ENCODE measurements at places on chromosomes 2 and 18.

DNA sequence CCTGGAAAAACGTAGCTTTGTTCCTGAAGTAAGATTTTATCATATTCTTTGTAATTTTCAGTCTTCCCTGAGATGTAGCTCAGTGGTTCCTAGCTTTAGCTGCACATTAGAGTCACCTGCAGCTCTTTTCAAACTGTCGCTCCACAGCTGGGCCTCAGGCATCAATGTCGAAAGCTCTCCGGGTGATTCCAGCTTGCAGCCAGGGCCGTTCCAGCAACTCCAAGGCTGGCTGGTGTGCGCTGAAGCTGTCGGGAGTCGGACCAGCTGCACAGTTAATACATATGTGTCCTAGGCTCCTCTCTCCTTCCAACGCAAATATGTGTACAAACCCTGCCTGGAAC, 609 bp upstream of the ZNF2 start:
- no peak for DNase-seq

DNA sequence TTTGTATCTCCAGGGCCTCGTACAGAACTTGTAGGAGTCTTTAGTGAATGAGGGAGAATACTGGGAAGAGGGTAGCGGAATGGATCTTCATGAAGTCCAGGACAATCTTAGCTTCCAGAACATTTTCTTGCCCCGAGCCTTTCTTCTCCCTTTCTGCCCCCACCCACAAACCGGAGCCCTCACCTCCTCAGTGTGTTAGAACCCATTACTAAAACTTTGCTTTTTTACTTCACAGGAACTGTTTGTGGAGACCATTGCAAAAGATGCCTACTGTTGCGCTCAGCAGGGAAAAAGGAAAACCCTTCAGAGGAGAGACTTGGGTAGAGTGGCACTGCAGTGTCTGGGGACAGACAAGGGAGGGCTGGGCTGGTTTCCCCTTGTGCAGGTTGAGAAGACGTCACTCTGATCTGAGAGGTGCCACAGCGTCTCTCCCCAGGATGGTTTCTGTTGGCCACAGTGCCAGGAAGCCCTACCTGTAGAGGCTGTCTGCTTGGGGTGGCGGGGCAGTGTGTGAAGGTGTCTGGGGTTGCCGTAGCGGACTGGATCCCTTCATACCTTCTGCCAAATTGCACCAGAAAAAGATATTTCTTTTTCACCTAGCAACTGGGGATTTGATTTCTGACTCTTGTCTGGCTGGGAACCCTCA, 786 bp downstream of the POLE4 start:
- DNase-seq: no peak

DNA sequence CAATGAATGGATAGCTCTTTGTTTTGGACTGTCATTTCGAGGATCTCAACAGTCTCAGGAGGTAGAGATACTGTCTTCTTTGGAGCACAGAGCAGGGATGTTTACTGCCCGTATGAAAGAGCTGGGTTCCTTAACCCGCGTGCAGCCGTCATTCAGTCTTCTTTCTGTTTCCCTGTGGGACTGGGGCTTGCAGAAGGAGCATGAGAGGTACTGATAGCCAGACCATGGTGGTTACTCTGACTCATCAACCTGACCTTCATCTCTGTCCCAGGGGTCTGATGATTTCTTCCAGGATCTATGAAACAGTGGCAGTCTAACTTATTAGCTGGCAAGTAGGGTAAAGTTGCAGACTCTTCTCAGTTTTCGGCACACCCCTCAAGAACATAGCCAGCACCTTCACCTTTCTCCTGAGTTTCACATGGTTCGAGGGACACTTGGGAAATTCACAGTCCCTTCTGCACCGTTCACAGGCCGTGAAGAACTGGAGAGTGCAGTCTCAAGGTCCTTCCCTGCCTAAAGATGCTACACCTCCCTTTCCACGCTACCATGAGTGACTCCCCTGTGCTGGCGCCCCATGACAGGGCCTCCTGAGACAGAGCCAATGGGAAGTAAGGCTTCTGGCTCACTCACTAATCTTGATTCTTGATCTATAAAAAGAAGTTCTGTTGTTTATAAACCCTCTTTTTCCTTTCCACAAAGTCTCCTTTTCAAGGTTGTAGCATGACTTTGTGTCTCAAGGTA, 226.2 kb downstream of the MC4R start:
- DNase-seq: no peak

DNA sequence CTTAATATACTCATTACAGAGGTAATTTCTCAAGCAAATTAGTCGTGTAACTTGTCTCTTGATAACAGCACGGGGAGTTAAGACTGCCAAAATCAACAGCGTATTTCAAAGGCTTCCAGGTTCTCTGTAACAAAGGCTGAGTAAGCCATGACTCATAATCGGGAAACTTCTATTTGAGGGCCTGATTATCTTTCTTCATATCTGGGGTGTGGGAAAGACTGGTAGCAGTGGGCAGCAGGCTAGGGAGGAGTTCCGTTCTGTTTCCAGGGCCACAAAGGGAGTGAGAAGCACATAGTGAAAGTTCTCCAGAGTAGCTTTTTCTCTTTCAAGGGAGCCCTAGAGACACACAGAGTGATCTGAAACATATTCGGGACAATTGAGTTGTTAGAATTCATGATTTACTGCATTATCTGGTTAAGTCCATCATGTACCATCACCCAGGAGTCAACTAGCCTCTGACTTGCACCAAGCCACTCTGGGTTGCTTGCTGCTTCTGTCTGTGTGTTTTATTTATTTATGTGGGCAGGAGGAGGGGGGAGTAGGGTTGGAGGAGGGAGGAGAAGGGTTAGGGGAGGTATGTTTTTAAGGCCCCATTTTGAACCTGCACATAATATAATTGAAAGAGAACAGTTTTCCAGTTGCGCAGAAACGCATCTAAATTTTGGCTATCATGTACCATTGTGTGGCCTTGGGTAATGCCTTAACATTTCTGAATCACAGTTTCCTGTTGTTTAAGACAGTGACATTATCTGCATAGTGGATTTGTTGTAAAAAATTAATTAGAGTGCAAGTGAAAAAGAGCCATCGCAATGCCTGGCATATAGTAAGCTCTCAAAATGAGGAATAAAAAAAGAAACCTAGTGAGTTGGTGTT, 80.5 kb upstream of the ITPRID2 start:
- peak; percentile 83 for DNase-seq

DNA sequence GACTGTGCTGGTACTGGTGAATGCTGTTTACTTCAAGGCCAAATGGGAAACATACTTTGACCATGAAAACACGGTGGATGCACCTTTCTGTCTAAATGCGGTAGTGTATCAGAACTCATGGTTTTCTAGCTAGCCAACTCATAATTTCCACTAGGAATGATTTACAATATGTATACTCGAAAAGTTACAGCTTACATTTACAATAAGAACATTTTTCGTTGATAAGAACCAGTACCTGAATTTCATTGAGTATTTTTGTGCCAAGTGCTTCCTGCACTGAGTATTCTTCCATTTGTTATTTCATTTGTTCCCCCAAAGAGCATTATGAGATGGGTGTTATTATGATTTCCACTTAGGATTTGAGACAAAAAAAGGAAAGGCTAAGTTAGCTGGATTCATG, 21.9 kb downstream of the SERPINB12 start:
- DNase-seq: no peak

- no peak for DNase-seq
These were observed 694 bp upstream of the HPCAL1 start for GRCh38 chr2:10301941-10302478.

GRCh38 chr2:64863097-64863820, 125.9 kb upstream of the SLC1A4 start:
- no peak for DNase-seq

DNA sequence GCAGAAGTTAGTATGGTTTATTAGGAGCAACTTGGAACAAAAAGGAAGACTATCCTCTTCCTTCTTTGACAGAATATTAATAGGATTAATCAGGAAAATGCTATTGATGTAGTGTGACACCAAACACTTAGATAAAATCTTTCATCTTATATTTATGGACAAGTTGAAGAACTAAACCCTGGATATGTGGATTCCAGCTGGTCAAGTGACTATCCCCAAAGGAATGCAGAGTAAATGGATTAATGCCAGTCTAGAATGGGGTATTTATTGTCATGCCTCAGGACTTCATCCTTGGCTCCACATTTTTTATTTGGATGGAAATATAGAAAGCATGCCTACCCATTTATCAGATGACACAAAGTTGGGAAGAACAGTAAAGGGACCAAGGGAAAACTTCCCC, 124.0 kb upstream of the TTC39C start:
- peak; percentile 36 for DNase-seq

- no peak for DNase-seq
These were observed 71.5 kb downstream of the SPP2 start for GRCh38 chr2:234121999-234122398.

DNA sequence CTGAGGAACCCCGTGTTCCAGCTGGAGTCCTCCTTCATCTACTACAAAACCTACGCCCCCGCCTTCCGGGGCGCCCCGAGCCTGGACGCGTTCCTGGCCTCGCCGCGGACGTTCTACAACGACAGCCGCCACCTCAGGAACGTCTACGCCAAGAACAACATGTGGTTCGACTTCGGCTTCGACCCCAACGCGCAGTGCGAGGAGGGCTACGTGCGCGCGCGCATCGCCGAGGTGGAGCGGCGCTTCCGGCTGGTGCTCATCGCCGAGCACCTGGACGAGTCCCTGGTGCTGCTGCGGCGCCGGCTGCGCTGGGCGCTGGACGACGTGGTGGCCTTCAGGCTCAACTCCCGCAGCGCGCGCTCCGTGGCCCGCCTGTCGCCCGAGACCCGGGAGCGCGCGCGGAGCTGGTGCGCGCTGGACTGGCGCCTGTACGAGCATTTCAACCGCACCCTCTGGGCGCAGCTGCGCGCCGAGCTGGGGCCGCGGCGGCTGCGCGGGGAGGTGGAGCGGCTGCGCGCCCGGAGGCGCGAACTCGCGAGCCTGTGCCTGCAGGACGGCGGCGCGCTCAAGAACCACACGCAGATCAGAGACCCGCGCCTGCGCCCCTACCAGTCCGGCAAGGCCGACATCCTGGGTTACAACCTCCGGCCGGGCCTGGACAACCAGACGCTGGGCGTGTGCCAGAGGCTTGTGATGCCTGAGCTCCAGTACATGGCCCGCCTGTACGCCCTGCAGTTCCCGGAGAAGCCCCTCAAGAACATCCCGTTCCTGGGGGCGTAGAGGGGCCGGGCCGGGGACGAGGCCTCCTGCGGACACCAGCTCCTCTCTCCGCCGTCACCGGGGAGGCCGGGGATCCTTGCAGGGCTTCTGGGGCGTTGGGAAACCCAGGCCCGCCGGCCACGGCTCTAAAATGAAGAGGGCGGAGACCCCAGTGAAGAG, 5.3 kb upstream of the NEU4 start:
- DNase-seq: peak; percentile 53

DNA sequence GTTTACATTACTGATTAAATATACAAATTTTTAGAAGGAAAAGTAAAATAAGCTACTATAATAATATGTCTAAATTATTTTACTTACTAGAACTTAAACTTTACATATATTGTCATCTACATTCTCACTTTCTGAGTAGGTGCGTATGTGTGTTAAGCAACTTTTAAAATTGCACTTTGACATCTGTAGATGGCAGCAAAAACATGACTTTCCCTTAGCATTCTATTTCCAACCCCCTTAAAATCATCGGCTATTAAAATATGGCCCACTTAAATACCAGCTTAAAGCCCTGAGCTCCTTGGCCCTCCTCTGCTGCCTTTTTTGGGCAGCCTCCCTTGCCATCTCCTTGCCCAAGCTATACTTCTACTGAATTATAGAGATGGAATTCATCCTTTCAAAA, 78.0 kb downstream of the UPP2 start:
- peak; percentile 59 for DNase-seq

DNA sequence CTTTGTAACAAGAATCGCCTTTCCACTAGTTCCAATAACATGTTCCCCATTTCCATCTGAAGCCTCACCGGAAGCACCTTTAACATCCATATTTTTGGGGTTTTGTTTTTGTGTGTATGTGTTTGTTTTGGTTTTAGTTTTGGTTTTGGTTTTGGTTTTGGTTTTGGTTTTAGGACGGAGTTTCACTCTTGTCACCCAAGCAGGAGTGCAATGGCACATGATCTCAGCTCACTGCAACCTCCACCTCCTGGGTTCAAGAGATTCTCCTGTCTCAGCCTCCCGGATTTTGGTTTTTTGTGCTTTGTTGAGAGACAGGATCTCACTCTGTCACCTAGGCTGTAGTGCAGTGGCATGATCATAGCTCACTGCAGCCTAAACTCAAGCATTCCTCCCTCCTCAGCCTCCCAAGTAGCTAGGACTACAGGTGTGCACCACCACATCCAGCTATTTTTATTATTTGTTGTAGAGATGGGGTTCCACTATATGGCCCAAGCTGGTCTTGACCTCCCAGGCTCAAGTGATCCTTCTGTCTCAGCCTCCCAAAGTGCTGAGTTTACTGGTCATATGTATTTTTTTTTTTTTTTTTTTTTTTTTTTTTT, 36.3 kb downstream of the TGOLN2 start:
- DNase-seq: no peak

GRCh38 chr2:62408241-62408677, 97.7 kb downstream of the TMEM17 start:
- no peak for DNase-seq

GRCh38 chr2:37560863-37561614, 110.4 kb downstream of the CDC42EP3 start:
- DNase-seq: no peak

DNA sequence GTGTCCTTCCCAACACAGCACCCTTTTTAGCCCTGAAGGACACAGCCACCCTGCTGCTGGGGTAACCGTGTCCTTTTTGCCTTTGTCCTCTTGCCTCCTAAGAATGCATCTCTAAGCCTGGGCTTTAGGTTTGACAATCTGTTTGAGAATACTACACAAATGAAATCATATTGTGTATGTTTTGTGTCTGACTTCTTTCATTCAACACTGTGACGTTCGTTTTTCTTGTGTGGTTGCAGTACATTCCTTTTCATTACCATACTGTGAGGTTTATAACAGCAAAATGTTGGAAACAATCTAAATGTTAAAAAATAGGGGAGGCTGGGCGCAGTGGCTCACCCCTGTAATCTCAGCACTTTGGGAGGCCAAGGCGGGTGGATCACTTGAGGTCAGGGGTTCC, 11.2 kb downstream of the ASPRV1 start:
- no peak for DNase-seq

- DNase-seq: peak; percentile 18
These were observed 279.0 kb downstream of the CALCRL start for GRCh38 chr2:187168720-187169713.

- no peak for DNase-seq
These were observed 1.2 kb upstream of the WDSUB1 start for GRCh38 chr2:159287733-159288132.

GRCh38 chr18:75183524-75183923, 25.4 kb downstream of the PTGR3 start:
- DNase-seq: no peak

- DNase-seq: no peak
These were observed 10.3 kb downstream of the SNED1 start for GRCh38 chr2:241008711-241009121.

DNA sequence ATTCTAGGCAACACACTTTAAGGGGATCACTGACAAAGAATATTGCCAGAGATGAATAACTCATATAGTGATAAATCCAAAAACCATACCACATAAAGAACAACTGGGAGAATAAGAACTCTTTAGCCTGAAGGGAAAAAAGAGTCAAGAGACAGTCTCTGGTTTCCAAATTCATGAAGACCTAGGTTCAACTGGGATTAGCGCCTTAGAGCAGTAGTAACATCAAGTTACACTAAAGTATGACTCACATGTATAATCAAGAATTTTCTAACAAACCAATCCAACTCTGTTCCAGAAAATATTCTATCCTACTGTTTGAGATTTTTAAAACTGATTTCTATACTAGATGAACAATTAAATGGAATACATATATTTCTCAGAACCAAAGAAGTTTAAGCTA, 93.8 kb downstream of the USP34 start:
- DNase-seq: no peak

GRCh38 chr2:7930800-7931635, 750.8 kb upstream of the ID2 start:
- DNase-seq: no peak
